ENCODE measurements at places on chromosomes 16 and 17.

DNA sequence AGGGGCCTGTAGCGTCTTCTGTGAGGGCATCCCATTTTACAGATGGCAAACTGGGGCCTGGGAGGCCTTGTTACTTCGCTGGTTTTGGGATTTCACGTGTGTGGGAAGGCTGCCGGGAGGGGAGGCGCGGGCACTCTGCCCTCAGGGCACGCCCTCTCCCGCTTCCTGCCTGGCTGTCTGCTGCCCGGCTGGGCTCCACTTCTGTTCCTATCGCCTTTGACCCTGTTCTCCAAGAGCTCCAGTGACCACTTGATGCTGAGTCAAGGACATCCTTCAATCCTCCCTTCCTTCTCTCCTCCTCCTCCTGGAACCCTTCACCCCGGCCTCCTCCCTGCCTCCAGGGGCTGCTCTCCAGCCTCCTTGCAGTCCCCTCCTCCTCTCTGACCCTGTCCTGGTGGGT is 16.0 kb downstream of the SPNS3 start:
- DNase-seq: no peak

DNA sequence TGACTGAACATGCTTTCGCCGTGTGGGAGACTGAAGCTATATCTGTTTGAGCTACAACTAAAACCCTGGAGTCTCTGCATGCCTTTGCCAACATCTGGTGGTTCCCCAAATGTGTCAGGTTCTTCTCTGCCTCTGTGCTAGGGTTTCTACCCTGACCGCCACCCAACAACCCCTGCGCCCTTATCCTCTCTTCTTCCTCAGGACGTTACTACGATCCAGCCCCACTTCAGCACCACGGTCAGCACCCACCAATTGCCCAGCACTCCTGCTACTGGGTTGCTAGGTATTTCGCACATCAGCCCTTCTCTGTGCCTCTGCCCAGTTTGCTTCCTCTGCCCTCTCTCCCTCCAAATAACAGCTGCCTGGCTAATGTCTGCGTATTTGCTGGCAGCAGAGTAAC is 106.3 kb upstream of the HSBP1 start:
- DNase-seq: peak; percentile 3

DNA sequence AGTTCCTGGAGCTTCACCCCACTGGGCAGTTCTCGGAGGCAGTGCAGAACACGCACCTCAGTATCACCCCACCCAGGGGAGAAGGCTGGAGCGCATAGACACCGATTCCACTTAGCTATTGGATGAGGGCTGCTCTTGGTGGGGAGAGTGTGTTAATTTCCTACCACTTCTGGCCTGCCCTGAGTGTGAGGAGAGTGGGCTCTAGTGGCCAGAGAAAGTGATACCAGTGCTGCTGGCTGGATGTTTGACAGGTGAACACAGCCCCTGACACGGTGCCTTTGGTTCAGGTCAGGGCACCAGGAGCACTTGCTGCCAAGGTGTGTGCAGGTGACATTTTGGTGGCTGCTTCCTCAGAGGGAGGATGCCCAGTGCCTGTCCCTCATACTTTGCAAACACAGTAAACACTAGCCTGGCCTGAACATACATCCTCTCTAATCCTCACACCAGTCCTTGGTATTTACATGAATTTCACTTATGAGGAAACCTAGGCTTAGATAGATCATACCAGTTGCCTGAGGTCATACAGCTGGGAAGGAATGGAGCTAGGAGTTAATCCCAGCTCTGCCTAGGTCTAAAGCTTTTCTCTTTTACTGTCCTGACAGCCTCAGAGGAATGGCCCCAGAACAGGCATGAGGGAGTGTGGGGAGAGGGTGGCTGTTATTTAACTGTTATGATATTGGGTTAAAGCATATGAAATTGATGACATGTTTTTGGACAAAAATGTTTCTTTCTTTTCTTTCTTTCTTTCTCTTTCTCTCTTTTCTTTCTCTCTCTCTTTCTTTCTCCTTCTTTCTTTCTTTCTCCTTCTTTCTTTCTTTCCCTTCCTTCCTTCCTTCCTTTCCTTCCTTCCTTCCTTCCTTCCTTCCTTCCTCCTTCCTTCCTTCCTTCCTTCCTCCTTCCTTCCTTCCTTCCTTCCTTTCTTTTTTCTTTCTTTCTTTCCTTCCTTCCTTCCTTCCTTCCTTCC is 21.0 kb upstream of the ITGAX start:
- DNase-seq: peak; percentile 15

GRCh38 chr16:88854306-88855111 is 2.2 kb downstream of the GALNS start:
- DNase-seq: no peak

GRCh38 chr17:54985476-54985875 is 16.9 kb downstream of the STXBP4 start:
- DNase-seq: no peak

DNA sequence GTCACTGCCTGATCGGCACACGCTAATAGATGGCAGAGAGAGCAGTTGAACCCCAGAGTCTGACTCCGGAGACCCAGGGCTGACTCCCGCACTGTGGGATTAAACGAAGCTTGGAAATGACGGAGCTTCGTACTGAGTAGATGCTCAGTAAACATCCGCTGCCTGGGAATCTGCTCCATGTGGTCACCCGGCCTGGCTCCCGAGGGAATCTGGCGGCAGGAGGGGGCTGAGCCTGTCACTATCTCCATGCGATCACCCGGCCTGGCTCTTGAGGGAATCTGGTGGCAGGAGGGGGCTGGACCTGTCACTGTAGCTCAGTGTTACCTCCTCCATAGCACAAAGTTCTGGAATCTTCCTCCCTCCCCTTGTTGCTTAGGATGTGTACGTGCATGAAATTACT is 139.7 kb upstream of the CIBAR2 start:
- DNase-seq: no peak

GRCh38 chr16:86500708-86501510 is 9.4 kb upstream of the FOXF1 start:
- no peak for DNase-seq

GRCh38 chr16:20660325-20660724 is 37.2 kb downstream of the ACSM1 start:
- no peak for DNase-seq

DNA sequence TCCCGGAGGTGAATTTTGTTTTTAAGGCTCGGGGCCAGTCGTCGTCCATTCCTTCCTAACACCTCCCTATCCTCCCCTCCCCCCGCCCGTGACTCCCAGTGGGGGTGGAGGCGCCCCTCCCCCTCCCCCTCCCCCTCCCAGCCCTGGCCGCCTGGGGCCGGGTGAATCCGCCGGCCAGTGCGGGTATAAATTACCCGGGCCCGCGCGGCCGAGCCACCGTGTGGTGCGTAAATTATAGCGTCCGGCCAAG is 2.0 kb upstream of the GSE1 start:
- DNase-seq: no peak

DNA sequence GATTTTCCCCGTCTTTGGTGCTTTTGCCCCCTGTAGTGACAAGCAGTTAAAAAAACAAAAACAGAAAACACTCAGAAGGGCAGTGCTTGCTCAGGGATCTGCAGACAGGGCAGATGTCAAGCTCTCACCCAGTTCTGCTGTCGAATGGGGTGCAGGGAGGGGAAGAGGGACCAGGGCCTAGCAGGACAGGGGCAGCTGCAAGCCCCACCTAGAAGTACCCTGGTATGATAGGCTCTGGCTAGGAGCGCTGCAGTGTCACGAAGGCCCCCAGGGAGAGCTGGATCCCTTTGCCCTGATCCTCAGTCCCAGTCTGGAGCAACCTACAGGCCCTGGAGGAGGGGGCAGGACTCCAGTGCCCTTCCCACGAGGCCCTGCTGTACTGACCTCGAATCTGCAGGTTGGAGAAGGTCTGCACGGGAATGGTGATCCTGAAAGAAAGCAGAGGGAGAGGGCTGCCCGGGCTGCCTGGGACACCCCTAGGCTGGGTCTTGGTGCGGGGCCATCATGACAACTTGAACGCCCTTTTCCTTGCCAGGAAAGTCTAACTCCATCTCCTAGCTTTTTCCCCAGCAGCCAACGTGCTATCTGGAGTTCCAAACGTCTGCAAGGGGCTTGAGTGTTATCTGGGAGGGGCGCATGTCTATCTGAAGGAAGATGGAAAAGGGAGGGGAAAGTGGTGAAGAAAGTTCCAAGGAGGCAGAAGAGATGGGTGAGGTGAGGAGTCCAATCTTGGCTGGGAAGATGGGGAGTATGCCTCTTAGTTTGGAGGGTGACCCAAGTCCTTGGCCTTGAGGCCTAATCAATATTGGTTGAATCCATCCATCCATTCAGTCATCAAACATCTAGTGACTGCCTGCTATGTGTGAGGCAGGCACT is 4.8 kb downstream of the GFAP start:
- DNase-seq: no peak

DNA sequence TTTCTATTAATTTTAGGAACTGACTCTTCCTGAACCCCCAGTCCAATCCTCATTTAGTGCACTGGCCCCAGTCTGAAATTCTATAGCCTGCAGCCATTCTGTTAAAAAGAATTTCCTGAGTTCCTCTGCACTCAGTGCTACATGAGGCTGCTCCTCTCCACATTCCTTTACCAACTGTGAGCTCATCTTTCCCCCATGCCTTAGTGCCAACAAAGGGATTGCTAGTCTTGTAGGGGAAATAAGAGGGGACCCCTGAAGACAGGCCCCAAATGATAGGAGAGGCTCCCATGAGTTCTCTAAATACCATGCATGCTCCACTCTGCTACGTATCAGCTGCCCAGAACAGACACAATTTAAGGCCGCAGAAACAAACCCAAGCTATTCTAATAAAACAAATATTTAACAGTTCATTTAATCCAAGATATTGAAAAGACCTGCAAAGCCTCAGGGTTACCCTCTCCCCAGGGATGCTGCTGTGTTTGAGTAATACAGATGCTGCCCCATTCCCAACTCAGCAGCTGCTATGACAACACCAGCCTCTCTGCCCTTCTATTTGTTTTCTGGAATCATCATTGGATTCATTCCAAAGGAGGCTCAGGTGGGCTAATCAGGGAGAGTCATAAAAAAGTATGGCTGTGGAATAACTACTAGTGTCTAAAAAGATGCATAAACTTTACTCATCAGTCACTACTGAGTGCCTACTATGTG is 228.5 kb downstream of the TOX3 start:
- DNase-seq: no peak

GRCh38 chr16:86913886-86914285 is 335.5 kb downstream of the FOXL1 start:
- no peak for DNase-seq

DNA sequence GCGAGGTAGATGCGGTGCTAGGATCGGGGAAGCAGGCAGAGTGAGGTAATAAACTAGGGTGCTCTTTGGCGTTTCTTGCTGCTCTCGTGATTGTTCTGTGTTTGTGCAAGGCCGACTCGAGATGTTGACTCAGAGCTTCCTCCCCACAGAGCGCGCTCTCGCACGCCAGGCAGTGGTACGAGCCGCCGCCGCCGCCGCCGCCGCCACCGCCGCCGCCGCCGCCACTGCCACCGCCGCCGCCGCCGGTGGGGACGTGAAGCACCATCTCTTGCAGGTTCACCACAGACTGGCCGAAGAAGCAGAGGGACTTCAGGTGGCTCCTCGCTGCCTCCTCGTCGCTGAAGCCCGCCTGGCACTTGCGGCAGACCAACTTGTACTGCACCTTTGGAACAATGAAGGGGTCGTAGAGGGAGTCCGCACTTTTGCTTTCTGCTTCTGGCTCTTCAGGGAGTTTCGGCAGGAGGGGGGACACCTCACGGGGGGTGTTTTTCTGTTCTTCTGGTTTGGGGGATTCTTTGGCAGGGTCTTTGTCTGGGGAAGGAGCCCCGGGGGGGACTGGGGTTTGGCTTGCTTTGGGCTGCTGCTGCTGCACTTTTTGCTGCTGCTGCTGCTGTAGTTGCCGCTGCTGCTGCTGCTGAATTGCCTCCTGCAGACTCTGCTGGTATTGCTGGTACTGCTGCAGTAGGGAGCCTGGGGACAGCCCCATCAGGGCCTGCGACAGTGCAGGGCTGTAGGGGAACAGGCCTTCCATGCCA is 260.2 kb downstream of the ZFHX3 start:
- no peak for DNase-seq

GRCh38 chr17:16328997-16329396 is 24.3 kb downstream of the CENPV start:
- no peak for DNase-seq

- no peak for DNase-seq
Observed at GRCh38 chr16:87571868-87572244, 30.5 kb upstream of the JPH3 start.

GRCh38 chr17:77687921-77688320 is 270.6 kb upstream of the TNRC6C start:
- DNase-seq: no peak

GRCh38 chr16:11630046-11630767 is 38.0 kb upstream of the SNN start:
- DNase-seq: no peak

GRCh38 chr17:51435641-51436091 is 175.3 kb downstream of the UTP18 start:
- no peak for DNase-seq

GRCh38 chr16:70018254-70018653 is 67.1 kb downstream of the CLEC18A start:
- DNase-seq: no peak

GRCh38 chr17:42221886-42222745 is 27.8 kb upstream of the GHDC start:
- DNase-seq: peak; percentile 60

DNA sequence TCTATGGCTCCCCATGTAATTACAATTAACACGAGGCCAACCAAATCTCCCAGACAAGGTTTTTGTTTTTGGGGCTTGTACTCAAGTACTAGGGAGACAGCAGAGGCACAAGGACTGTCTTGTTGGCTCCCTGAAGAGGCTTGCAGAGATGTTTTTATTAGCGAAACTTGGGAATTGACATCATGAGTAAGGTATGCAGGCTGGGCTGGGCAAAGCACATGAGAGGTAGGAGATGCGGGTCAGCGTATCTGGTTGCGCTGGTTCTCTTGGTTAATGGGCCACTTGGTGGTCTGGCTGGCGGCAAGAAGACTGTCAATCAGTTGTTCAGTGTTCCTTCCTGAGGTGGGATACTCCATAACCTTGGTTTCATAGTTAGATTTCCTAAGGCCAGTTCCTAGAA is 28.9 kb downstream of the LCMT1 start:
- DNase-seq: no peak
